ENCODE measurements at places on chromosomes 16 and 17.

DNA sequence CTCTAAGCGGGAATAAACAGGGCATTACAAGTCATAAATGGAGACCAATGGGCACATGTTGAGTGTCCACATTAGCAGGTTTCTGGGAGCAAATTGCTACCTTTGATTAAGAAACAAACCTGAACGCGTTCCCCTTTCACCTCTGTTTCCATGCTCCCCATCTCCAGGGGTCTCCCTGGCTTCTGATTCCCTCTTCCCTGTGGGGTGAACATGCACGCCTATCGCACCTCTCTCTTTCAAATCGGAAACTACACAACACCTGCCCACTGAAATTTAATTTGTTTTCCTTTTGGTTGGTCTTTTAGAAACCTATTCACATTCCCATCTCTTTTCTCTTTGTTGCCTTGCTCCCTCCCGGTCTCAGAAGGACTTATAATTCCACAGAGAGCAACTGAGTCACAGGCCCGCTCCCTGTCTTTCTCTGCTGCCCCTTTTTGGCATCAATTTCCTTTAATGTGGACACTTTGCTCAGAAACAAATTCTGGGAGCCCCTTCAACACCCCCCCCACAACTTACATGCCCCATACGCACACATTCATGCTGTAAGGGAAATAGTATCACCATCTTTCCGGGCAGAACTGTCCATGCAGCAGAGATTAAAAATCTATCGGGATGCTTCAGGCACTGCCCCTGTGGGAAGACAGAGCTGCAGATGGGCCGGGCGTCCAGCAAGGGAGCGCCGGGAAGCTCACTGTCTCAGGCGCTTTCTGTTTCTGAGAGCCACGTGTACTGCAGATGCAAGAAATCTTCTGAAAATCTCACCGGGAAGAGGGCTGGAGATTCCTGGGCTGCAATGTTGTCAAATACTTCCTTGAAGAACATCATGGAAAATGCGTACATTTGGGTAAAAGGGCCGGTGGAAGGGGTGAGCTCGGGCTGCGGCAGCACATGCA lies 7.2 kb upstream of the FOXF1 start:
- peak; percentile 55 for DNase-seq

DNA sequence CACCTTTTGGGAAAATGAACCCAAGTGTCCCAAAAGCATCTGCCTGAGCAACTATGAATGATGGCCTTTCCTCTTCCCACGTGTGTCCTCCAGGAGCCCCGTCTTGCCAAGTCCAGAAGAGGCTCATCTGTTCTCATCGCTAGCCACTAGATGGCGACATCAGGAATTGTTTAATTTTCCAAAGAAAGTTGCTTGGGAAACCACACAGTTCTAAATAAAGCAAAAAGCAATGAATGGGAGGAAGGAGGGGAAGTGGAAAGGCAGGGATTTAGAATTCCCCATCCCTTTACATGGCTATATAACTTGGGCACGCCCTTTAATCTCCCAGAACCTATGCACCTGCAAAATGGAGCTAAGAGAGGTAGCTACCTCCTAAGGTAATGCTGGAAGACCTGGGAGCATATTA lies 9.0 kb upstream of the CDH5 start:
- DNase-seq = peak; percentile 83

- peak; percentile 16 for DNase-seq
Measured at GRCh38 chr16:51243936-51244436, 92.9 kb upstream of the SALL1 start.

GRCh38 chr16:1771864-1772361 lies 570 bp upstream of the NME3 start:
- DNase-seq = no peak

DNA sequence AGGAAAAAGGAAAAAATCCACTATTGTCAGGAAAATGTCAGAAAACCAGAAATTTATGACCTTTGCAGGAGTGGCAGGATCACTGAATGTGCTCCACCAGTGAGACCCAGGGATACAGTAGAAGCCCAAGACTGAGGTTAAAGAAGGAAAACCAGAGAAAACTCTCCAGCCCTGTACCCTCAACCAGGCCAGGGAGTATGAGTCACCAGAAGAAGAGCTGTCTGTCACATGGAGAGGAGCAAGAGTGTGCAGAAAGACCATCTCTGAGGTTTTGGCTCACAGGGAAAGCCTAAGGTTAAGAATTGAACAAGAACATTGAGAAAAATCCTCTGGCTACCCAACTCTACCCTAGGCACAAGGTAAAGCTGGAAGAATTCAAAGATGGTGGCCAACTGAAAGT lies 47.6 kb upstream of the MON1B start:
- DNase-seq = no peak

DNA sequence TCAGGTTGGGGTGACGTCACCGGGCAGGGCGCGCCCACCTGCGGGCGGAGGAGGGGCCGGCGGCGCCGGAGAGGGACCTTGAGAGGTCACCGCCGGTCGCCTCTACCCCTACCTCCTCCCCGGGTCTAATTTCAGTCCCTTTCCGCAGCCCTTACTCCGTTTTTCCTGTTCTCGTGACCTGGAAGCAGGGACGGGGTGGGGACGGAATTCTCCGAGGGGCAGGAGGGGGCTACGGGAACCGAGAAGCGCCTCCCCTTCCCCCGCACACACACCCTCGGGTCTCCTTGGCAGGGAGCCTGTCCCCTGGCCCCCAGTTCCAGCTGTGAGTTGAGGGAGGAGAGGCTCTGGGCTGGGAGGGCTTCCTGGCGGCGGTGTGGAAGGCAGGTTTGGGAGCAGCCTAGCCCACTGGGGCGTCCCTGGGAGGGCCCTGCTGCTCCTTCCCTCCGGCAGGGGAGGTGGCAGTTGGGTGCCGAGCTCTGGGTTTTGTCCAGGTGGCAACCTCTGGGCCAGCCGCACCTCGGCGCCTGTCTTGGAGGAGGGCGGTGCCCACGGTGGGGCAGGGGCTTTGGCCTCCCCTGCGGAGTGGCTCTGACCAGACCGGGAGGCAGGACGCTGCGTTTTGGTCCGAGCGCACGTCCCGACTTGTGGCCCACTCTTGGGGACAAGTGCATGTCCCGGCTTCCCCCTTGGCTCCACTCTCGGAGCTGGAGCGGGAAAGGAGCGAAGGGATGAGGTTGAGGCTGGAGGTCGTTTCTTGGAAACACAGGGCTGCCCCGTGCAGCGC lies 773 bp downstream of the SYNGR3 start:
- no peak for DNase-seq

- no peak for DNase-seq
Measured at GRCh38 chr16:14668556-14669223, 25.4 kb downstream of the PLA2G10 start.

DNA sequence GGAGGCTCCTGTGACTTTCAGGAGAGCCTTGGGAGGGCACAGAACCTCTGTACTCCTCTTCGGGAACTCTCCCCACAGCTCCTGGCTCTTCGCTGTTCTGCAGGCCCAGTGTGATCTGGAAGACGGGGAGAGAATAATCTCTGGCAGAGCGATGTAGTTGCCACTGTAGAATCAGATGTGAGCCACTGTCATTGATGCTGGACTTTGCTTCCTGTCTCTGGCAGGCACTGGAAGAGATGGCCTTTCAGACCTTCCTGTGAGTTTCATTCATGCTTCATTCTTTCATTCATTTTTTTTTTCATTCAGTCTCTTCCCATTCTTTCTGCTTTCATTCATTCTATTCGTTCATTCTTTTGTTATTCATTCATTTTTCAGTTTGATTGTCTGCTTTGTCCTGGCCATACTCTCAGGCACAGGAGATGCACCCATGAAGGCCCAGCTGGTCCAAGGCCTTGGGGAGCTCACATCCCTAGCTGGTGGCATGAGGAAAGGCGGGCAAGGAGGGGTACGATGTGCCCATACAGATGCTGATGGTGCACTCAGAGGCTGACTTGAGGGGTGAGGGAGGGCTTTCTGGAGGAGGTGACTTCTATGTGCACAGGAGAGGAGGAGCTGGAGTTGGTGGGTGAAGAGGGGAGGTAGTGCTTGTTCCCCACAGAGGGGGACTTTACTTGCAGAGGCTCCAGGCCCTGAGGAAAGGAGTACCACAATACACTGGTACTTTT lies 44.2 kb downstream of the CMIP start:
- DNase-seq = no peak

- DNase-seq = no peak
Measured at GRCh38 chr17:58329035-58329809, 627 bp upstream of the TSPOAP1 start.
